Right atrium auricular region (tissue), 2 donors: ENCODE measurements at places on chromosomes 12 and 14.

DNA sequence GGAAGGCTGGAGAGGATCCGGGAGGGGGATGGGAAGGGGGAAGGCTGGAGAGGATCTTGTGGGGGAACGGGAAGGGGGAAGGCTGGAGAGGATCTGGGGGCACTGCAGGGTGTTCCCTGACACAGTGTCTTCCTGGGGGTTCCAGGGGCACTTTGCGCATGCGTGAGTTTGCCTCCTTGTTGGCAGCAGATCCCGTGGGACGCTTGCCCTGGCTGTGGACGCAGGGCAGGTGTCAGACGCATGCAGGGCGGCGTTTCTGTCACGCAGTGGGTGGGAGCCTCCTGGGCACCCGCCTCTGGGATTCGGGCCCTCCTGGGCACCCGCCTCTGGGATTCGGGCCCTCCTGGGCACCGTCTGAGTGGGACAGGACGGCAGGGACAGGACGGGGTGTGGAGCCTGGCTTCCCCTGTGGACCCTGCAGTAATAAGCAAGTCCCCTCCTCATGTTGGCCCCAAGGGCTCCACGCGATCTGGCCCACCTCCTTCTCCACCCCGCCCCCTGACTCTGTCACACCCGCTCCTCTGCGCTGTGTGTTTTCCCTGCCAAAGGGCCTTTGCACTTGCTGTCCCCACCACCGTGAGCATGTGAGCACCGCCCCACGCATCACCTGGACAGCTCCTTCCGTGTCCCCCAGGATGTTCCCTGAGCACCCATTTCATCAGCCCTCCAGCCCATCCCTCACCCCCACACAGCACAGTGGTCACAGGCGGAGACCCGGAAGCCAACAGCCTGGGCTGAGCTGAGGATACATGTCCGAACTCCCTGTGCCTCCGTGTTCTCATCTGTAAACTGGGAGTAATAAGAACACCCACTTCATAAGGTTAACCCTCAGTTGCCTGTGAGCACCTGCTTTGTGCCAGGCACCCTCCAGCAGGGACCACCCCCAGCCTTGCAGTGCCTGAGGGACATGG, 4.4 kb downstream of the MMP17 start:
- no peak for DNase-seq

DNA sequence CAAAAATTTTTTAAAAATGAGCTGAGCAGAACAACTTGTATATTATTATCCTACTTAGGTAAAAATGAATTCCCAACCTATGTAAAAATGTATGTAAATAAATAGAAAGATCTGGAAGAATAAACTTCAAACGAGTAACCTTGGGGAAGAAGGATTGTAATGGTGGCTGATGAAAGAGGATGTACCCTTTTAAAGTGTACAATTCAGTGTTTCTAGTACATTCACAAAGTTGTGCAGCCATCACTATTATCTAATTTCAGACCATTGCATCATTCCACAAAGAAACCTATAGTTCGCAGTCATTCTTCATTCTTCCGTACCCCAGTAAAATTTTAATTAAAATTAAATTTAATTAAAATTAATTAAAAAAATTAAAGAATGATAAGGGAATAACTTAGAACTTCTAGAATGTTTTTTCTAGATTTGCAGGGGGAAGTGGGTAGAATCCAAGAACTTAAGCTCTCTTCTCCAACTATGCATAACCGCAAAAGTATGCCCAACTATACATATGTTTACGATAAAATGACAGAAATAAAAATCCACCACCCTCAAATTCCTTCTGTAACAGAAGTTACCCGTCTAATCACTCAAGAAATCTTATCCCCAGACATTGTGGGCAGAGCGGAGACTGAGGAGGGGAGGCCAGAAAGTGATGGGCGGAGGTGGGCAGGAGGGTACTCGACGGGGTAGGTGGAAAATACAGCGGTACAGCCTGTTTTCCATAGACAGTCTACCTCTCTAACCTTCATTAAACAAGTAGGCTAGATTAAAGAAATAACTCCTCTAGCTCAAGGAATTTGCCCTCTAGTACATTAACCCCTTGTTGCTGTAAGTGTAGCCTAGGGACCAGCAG, 921 bp downstream of the DEPDC4 start:
- no peak for DNase-seq

DNA sequence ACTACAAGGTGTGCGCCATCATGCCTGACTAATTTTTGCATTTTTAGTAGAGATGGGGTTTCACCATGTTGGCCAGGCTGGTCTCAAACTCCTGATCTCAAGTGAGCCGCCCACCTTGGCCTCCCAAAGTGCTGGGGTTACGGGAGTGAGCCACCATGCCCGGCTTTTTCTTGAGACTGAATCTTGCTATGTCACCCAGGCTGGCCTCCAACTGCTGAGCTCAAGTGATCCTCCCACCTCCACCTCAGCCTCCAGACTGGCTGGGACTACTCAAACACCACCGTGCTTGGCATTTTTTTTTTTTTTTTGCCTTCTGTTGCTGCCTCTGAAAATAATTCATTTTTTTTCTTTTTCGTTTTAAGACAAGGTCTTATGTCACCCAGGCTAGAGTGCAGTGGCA, 8.2 kb upstream of the ESPL1 start:
- no peak for DNase-seq

DNA sequence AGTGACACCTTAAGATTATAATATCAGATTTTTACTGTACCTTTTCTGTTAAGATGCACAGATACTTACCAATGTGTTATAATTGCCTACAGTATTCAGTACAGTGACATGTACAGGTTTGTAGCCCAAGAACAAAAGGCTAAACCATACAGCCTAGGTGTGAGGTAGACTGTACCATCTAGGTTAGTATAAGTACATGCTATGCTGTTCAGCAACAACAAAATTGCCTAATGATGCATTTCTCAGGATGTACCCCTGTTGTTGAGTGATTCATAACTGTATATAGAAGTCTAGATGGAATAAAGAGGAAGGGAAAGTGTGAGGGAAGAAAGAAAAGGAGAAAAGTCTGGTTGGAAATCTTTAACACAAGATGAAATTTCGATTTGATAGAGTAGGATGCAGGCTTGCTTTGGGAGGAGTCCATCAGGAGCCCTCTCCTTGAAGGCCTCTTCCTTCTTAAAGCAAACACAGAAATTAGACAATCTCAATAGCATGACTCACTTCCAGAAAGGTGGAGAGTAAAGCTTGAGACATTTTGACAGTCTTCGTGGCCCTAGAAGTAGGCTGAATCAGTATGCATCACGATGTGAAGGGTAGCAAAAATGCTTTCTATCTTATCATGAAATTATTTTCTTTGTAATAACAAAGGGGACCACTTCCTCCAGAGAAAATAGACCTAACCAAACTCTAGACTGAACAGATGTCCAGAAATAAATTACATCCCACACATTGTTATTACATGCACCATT, 191.5 kb downstream of the SYT1 start:
- no peak for DNase-seq

GRCh38 chr14:74500417-74501134, 7.0 kb downstream of the ISCA2 start:
- peak; percentile 55 for DNase-seq

- no peak for DNase-seq
These were observed 298.6 kb upstream of the PPFIA2 start for GRCh38 chr12:82057770-82058169.

DNA sequence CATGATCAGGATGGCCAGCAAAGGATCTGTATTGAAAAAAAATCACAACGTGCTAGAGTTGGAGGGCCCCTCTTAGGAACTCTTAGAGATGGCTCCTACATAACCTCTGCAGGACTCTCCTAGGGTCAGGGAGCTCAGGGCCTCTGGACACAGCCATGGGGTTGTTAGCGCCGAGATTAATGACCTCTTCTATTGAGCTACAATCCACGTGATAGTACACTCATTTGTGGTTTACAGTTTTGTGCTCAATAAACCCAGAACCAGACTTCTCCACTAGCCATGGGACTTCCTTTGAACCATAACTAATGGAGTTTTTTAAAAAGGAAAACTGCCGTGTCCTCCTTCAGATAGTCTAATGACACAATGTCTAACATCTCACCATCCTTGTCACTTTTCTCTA, 29.6 kb upstream of the HDAC7 start:
- DNase-seq = no peak

- no peak for DNase-seq
These were observed 171.4 kb downstream of the RBM19 start for GRCh38 chr12:113794774-113795173.

DNA sequence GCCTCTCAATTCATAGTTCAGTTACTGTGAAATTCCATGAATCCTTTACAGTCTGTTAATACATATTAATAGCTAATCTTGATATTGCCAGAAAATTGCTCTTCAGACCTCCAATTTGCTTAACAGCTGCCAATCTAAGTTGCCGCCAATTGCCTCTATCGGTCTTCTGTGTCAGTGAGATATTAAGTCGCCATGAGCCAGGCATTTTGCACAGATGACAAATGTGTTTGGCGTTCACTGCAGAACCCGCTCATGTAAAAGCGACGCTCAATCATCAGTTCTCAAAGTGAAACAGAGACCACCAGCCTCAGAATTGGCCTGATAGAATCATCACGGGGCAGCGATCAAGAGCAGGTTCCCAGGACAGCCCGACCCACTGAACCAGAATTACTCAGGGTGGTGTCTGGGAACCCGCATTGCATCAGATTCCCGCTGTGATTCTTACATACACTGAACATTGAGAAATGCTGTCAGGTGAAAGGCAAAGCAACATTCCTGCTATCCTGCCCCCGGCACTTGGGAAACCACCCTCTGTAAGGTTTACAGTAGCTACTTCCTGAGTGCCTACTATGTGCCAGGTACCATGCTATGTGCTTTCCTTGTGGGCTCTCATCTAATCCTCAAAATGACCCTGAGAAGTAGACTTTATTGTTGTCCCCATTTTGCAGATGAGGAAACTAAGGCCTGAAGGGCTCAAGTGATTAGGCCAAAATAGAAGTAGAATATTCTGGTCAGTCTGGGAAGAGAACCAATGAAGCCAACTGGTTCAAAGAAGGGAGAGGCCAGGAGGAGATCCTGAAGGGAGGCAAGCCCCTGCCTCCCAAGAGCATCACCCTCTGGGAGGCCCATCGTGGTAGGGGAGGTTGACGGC, 216.4 kb downstream of the SLC41A2 start:
- DNase-seq = no peak

GRCh38 chr14:77849711-77850110, 49.8 kb downstream of the ADCK1 start:
- no peak for DNase-seq

- no peak for DNase-seq
These were observed 19.0 kb downstream of the MLXIP start for GRCh38 chr12:122097584-122097926.

DNA sequence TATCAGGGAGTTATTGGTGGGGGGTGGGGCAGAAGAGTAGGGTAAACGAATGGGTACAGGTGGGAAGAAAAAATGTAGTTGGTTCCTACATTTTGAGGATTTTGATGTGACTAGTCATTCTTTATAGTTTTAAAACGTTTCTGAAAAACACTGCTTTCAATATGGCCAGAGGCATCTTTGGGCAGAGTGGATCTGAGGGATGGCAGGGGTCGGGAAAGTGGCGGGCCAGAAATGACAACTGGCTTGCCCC, 527 bp upstream of the ATP23 start:
- no peak for DNase-seq

GRCh38 chr12:67714648-67715047, 66.1 kb downstream of the DYRK2 start:
- DNase-seq = no peak

DNA sequence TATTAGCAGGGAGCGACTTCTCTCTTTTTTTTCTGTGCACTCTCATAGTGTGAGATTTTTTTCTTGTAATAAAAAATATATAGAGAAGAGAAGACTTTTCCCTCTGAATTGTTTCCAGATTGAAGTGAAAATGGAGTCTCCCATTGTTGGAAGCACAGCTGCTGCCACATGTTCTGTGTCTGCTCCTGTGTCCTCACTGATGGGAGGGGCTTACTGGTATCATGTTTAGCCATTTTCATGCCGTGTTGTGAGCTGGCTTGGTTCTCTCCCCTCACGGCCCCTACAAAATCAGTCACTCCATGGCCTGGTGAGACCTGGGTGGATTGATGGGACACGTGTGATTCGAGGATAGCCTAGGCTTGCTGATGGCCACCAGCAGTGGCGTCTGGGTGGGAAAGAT, 379.7 kb upstream of the DDHD1 start:
- DNase-seq = no peak

- DNase-seq = no peak
These were observed 3.2 kb downstream of the PLBD1 start for GRCh38 chr12:14564336-14564959.

- DNase-seq = no peak
These were observed 2.0 kb downstream of the CRY1 start for GRCh38 chr12:107091381-107091780.

DNA sequence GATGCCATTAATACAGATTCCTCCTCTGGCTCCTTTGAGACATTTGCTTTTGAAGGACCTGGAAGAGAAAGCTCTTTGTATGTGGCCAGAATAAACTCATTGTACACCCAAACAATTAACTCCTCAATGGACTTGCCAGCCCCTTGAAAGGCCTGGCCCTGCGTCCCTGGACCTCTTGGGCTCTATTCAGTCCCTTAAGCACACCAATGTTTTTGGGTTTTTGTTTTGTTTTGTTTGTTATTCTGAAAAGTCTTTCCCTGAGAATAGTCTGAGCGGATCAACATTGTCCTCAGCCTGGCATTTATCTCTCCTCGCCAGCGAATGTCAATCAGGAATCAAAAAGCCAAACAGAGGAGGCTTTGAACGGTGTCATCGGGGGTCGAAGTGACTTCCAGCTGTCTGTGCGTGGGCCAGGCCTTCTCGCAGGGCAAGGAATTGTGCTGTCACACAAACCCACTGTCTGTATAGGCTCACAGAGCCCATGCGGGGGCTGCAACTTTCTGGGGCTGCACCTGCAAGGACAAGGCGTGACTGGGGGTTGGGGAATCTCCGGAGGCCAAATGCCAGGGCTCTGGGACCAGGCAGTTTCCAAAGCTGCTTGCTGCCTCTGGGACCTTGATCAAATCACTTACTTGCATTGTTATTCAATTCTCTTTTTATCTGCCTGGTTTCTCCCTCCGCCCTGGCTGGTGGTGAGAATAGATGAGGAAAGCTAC, 108.3 kb downstream of the SMOC1 start:
- no peak for DNase-seq

- DNase-seq = no peak
These were observed 138.7 kb downstream of the EGLN3 start for GRCh38 chr14:33812181-33812580.

- DNase-seq = no peak
These were observed 38.9 kb downstream of the PPP4R4 start for GRCh38 chr14:94213021-94213420.

DNA sequence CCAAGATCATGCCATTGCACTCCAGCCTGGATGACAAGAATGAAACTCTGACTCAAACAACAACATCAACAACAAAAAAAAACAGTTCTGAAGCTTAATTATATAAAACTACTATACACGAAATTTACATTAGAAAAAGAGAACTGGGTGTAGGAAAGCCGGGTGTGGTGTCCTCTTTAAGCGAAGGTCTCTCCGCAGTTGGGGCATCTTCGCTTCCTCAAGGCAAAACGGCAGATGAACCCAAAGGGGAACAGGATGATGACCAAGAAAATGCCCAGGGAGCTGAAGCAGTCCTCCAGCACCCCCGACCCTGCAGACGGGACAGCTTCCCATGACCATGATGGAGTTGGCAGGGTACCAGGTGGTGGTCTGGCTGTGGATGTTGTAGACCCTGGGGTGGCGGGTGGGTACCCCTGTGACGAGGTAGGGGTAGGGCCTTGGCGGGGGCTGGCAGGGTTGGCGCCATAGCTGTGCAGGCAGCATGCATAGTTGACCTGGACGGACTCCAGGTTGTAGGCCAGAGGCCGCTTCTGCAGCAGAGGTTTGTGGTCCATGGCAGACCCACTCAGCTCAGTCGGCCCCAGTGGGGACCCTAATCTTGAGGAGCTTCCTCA, 18.2 kb upstream of the BCAT1 start:
- DNase-seq = no peak

- DNase-seq = peak; percentile 68
These were observed 43.5 kb downstream of the DNAI7 start for GRCh38 chr12:25151476-25151875.
